Muscle of back (tissue), 13 donors: ENCODE measurements at places on chromosomes 5 and 9. TPM values are rescaled to one million over a fixed set of nuclear protein-coding genes. Genes with fewer than 3 reads are reported as not detected.

DNA sequence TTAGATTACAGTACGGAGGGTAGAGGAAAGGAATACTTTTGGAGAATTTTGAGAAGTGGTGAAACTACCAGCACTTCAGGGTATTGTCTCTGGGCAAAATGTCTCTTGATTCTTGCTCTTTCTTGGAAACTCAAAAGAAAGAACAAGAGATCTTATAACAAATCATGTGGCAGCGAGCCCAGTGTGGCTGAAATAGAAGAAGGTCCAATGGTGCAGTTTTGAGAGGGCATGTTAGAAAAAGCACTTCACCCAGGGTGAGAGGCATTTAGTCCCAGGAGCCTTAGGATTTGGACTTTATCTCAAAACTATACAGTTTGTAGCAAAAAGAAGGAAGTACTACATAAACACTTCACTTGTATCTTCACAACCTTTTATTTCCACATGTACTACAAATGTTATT, 39.4 kb downstream of the NNT start:
- DNase-seq, result no peak

DNA sequence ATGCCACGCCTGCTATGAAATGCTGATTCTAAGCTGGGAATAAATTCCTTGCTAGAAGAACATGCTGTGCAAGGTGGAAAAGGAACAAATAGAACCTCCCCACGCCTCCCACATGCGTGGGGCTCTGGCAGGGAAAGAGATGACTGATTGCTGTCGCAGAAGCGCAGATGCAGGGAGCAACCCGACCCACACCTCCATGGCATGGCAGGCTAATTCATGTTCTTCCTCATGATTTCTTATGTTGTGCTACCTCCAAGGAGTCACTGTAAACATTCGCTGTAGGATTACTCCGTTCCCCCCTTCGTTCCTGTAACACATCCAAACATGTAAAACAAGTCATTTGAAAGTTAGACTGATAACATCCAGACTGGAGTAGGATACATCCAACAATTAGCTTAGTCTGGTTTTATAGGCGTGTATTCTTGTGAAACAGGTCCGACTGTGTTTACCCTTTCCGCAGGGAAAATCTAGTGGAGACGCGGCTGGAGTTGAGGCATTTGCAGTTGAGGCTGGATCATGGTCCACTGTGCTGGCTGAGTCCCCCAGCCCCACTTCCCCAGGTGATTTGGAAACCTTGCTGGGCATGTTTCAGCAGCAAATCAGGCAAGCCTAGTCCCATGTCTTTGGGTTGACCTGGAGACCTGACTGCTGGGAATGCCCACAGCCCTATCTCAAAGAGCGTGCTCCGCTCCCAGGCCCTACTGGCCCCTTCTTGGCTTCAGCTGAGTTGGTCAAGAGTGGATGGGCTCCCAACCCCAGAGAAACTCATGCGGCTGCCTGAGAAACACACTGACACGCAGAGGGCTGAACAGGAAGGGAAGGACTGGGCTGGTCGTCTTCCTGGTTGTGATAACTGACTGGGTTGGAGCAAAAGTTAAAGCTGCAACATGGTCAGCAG, 24.8 kb upstream of the ANKRD33B start:
- DNase-seq, result no peak

The BARHL1 gene
- polyA plus RNA-seq, result not detected

The FRMD3 gene
- 28.9 TPM for polyA plus RNA-seq
